ENCODE measurements at places on chromosomes 7 and 10.

GRCh38 chr7:139730746-139731612 lies 46.8 kb downstream of the HIPK2 start:
- no peak for DNase-seq

DNA sequence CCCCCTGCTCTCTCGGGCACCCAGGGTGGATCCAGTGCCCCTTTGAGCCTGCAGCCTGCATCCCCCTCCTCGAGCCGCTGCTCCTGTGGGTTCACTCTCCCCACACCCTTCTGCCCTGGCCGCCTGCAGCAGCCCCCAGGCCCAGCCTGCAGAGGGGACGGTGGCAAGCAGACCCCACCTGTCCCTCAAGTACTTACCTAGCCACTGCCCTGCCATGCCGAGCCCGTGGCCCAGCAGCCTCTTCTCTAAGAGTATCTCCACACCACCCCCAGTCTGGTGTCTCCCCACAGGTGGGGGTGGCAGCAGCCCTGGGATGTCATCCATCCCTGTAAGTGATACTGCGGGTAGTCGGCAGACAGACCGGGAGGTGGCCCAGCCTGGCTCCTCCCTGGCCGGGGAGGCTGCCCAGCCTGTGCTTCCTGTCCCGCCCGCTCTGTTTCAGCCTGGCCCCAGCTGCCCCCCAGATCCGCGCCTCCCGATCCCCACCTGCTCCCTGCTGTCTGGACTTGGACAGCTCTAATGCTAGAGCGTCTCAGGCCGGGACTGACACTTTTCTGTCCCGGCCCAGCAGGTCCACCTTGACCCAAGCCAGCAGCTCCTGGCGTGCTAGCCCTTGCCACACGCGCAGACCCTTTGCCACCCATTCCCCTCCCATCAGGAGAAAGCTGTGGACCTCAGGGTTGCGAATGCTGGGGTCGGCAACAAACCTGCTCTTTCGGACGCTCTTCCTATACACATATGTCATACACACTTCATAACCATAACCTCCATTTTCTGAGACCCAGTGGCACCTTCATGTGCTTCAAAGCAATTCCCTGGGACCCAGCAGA lies 25.0 kb downstream of the YKT6 start:
- no peak for DNase-seq

GRCh38 chr10:75910032-75910431 lies 478.6 kb downstream of the LRMDA start:
- no peak for DNase-seq

GRCh38 chr10:58514111-58514770 lies 1.6 kb downstream of the BICC1 start:
- no peak for DNase-seq

- DNase-seq: no peak
Measured at GRCh38 chr7:106597014-106597413, 63.9 kb downstream of the CCDC71L start.

DNA sequence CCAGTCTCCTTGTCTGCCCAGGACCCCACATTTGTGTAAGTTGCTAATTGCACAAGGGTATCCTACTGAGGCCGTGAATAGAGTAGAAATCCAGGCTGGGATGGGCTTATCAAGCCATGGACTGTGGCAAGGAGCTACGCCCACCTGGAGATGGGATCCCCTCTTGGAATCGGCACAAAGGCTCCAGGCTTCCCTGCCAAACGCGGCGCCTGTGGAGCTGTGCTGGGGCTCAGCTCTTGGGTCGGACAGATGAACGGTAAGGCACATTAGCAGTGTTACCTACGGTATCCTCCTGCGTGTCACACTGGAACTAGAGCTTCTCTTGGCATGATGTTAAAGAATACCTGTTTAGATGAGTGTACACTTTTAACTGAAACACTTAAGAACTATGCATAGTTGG lies 196.7 kb downstream of the CELF2 start:
- no peak for DNase-seq

DNA sequence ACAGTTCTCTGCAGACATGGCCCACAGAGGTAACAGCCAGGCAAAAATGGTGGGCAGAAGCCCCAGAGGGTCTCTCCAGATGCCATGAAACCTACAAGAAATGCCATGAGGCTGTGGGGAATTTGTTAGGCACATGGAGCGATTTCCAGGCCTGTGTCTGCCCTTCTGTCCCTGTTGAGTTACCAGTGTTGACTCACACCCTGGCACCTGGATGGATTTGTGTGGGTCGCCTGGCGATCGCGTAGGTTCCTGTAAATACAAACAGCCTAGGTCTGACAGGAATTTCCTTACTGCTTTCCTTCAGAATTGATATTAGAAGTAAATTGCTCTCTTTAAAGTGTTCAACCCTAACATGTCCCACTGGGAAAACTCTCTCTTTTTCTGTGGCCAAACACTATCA lies 164.9 kb upstream of the EEPD1 start:
- no peak for DNase-seq

DNA sequence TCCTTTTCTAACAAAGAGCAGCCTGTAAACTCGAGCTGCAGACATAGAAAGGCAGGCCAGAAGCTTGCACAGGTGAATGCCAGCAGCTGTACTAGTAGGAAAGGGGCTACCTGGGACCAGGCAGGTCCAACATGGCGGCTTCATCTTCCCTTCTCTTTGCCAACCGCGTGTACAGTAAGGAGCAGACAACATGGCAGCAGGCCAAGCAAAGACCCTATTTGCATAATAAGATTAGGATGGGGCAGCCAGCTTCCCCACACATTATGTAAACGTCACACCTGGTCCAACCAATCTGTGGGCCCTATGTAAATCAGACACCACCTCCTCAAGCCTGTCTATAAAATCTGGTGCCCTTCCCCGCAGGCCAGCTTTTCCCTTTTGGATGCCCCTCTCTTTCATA lies 1186.5 kb upstream of the AUTS2 start:
- no peak for DNase-seq

GRCh38 chr7:141227454-141227853 lies 153.6 kb downstream of the TMEM178B start:
- no peak for DNase-seq

DNA sequence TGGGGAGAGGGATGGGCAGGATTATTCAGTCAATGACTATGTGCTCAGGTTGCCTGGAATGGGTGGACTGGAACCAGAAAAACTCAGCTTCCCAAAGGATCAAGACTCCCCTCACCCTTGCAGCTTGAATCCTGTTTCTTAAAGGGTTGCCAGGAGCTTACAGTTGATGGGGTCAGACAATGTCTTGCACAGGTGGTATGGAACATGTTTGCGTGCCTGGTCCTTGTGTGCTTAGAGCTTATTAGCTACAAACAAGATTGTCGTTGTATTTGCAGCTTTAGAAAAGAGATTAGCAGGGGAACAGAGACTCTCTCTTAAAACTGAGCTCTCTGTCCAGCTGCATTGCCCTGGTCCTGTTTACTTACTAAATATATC lies 56.9 kb downstream of the PRR15 start:
- DNase-seq: no peak

- no peak for DNase-seq
Measured at GRCh38 chr7:2807845-2808772, 36.0 kb downstream of the GNA12 start.

DNA sequence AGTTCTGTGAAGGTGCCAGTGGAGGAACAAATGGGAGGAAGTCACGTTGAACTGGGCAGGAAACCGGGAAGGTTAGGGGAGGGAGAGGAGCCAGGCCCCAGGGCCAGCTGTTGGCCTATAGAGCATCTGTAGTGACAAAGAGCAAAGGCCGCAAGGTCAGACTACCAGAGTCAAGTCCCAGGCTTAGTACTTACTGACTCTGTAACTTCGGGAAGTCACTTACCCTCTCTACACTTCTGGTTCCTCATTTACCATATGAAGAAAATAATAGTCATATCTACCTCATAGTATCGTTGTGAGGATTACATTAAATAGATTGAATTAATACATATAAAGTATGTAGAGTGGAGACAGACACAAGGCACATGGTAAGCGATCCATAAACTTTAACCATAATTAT lies 101.8 kb upstream of the FZD1 start:
- DNase-seq: no peak

GRCh38 chr10:24866604-24867583 lies 85.5 kb downstream of the PRTFDC1 start:
- no peak for DNase-seq

- no peak for DNase-seq
Measured at GRCh38 chr7:90081621-90082020, 72.6 kb upstream of the STEAP1 start.

GRCh38 chr10:116656044-116656443 lies 35.3 kb downstream of the PNLIPRP2 start:
- no peak for DNase-seq

- no peak for DNase-seq
Measured at GRCh38 chr7:1947586-1948217, 277.6 kb downstream of the ELFN1 start.

DNA sequence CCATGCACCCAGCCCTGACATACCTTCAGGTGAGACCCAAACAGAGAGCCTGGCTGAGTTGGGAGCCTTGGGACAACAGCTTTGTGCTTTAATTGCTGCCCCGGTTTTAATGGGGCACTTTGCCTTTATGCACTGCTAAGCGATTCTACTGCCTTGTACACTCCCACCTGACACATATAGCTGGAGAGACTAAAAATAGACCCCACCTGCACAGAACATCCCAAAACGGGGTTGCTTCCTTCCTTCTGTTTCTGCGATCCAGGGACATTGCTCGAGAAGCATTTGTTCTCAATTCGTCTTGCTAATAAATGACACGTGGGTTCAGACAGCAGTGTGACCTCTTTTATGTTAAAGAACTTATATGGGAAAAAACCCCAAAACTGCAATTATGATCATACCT lies 258.8 kb upstream of the MYO3A start:
- DNase-seq: no peak

DNA sequence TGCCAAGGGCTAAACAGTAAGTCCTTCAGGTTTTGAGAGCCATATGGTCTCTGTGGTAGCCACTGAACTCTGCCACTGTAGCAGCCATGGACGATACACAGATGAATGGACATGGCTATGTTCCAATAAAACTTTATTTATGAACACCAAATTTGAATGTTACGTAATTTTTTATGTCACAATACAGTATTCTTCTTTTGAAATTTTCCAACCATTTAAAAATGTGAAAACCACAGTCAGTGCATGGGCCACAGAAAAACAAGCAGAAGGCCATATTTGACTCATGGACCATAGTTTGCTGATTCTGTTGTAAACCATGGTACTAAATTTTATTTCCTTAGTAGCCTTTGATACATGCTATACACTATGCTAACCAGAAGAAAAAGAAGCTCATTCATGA lies 361.8 kb downstream of the MAGI2 start:
- no peak for DNase-seq

DNA sequence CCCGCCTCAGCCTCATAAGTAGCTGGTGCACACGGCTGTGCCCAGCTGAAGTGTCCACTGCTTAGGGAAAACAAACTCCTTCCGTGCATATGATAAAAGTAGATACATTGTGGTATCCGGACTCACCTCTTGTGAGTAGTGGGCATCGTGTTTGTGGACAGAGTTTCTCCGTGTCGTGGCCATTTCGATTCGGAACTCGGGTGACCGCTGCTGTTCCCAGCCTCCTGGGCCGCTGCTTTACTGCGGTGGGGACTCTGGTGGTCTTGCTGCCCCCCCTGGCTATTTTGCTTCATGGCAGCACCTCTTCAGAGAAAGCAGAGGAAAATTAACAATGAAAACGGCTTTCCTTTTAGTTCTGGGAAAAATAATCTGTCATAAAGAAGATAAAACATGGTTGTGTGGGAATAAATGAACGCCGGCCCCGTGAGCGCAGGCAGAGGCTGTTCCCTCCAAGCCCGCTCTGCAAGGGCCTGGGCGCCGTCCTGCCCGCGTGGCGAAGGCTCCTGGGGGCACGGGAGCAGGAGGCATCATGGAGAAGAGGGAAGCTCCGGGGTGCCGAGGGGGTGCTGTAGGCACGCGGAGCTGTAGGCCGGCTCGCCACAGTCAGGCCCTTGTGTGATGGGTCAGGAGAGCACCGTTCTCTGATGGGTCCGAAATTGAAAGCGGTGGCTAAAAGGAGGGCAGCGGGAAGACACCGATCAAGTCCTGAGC lies 107.4 kb downstream of the ACTR3B start:
- DNase-seq: no peak

DNA sequence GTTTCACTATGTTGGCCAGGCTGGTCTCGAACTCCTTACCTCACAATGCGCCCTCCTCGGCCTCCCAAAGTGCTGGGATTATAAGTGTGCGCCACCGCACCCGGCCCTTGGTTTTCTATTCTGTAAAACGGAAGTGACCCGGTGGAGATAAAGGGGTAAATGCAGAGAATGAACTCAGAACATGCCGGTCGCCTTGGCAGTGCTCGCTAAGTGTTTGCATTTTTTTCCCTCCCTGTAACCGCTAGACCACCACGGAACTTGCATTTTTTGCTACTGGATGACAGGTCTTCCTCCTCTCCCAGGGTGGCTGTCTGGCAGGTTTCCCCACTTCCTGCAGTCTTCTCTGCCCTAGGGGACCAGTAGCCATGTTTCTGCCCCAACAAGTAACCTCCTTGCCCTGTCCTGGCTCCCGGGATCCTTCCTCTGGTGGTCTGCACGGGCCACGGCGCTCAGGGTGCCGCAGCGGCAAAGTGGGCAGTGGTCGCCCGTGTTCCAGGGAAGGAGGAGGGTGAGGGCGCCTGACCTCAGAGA lies 18.8 kb upstream of the GNA12 start:
- no peak for DNase-seq

GRCh38 chr10:92177546-92177945 lies 113.3 kb downstream of the CPEB3 start:
- no peak for DNase-seq

DNA sequence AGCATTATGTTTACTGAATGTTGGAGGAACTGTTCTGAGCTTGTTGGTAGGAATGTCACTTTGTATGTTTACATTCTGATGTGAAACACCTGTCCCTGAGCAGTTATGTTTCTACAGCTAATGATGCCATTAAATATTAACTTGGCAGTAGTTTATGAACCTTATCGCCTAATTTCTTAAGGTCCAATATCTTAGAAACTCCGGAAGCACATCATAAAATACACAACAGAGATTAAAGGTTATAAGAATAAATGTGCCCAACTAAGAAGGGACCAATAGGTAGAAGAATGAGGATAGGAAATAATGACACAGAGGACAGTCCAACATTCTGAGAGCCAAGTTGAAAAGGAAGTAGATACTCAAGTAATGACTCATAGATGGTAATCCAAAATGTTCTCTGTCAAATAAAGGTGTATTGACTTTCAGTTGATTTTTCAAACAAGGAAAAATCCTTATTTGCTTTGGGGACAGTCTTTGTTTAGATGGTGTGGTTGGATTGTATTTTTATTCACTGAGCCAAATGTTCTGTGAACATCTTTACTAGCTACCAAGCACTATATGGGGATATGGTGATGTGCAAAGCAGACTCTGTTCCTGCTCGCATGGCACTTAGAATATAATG lies 31.9 kb downstream of the LCOR start:
- no peak for DNase-seq

- no peak for DNase-seq
Measured at GRCh38 chr10:118012952-118013525, 33.7 kb downstream of the RAB11FIP2 start.
